ENCODE measurements at places on chromosomes 11 and 22. TPM values are rescaled to one million over a fixed set of nuclear protein-coding genes. Genes with fewer than 3 reads are reported as not detected.

GRCh38 chr11:74806267-74806666, 57.6 kb downstream of the RNF169 start:
- no peak for DNase-seq

The LUZP2 gene
- total RNA-seq = not detected

- DNase-seq = no peak
Observed at GRCh38 chr11:79021601-79022000, 419.2 kb downstream of the TENM4 start.

The APOBEC3H gene
- total RNA-seq = not detected
